ENCODE measurements at places on chromosomes 13 and 19.
A peak's percentile ranks its signal among the peaks of the same experiment; 100 is the strongest.

GRCh38 chr13:91464336-91464735 lies 65.9 kb downstream of the GPC5 start:
- no peak for DNase-seq
- no peak overlapping the region for H3K27ac ChIP-seq

GRCh38 chr19:7641290-7642276 lies 4.7 kb downstream of the STXBP2 start:
- H3K4me1 ChIP-seq, result no peaks in the 10 kb centered on the region
- DNase-seq, result no peak
- no peak overlapping the region for H3K27ac ChIP-seq
- no peak overlapping the region for H3K4me3 ChIP-seq

DNA sequence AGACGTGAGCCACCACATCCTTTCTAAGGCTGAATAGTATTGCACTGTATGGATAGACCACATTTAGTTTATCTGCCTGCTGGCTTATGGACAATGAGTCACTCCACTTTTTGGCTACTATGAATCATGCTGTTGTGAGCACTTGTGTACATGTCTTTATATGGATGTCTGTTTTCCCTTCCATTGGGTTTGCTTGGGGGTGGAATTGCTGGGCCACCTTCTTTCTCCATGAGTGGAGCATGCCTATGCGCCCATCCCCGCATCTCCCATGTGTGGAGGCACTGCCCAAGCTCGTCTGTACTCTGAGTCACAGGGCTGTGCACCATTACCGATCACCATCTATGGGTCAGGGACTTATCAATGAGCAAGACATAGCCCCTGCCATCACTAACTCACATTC lies 127.2 kb upstream of the GJB6 start:
- no peak overlapping the region for H3K27ac ChIP-seq
- H3K36me3 ChIP-seq, result no peaks in the 10 kb centered on the region
- DNase-seq, result peak; percentile 64
- no peaks in the 10 kb centered on the region for H3K27me3 ChIP-seq
- no peak overlapping the region for H3K4me3 ChIP-seq

GRCh38 chr13:30354493-30355383 lies 47.4 kb upstream of the KATNAL1 start:
- no peak overlapping the region for H3K27ac ChIP-seq
- no peaks in the 10 kb centered on the region for H3K27me3 ChIP-seq
- no peaks in the 10 kb centered on the region for H3K4me1 ChIP-seq

DNA sequence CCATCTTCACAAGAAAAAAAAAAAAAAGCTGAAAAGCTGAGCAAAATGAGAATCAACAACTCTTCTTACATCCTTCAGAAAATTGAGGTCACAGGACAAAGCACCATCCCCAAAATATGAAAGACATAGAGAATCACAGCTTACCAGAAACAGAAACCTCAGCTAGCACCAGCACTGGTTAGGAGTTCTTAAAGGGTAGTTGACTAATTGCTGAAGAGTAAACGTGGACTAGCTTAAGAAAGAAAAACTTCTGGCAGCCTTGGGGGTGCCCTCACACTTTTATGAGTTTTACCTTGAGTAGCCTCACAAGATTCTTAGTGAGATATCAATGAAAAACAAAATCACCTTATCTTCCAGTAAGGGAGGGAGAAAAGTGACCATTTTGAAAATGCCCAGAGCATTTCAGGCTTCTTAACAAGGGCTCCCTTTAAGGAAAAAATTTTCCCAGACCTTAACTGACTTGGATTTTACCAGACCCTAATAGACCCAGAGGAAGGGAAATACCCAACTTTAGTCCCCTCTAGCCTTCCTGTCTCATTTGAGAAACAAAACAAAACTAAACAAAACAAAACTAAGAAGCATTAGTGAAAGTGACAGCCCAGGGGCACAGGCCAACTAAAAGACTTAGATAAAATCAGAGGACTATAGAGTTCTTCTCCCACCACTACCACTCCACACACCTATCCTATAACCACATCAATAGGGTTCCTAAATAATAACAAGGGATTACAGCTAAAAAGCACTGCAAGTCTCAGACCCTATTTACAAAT lies 888.6 kb downstream of the DIAPH3 start:
- no peak for DNase-seq
- H3K27ac ChIP-seq, result no peak overlapping the region
- H3K4me3 ChIP-seq, result no peak overlapping the region
- no peaks in the 10 kb centered on the region for H3K36me3 ChIP-seq
- no peaks in the 10 kb centered on the region for H3K4me1 ChIP-seq
- H3K27me3 ChIP-seq, result no peaks in the 10 kb centered on the region

DNA sequence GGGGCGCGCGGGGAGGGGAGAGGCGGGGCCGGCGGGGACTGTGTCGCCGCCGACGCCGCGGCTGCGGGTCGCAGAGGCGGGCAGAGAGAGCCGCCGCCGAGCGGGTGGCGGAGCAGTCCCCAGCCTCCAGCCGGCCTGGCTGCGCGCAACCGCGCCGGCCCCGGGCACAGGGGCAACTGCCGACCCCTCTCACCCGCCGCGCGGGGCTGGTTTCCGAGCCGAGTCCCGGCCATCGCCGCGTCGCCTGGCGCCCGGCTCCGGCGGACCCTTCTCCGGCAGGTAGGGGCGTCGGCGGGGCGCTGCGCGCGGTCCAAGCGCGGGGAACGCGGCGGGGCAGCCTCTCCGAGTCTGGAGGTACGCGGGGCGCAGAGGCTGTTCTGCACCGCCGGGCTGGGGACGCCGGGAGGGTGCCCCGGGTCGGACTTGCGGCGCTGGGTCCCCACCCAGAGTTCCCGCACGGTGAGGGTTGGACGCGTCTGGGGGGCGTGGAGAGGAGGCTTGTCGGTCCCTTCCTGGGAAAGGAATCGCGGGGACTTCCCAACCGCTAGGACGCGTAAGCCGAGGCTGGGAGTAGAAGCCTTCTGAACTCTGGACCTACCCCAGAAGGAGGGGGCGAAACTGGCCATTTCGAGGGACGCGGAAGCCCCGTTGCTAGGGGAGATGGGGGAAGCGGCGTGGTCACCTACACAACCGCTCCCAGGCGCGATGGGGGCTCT lies 133.6 kb upstream of the MYO16 start:
- H3K27me3 ChIP-seq, result no peaks in the 10 kb centered on the region
- H3K36me3 ChIP-seq, result no peaks in the 10 kb centered on the region
- no peak overlapping the region for H3K27ac ChIP-seq
- H3K4me1 ChIP-seq, result no peaks in the 10 kb centered on the region

DNA sequence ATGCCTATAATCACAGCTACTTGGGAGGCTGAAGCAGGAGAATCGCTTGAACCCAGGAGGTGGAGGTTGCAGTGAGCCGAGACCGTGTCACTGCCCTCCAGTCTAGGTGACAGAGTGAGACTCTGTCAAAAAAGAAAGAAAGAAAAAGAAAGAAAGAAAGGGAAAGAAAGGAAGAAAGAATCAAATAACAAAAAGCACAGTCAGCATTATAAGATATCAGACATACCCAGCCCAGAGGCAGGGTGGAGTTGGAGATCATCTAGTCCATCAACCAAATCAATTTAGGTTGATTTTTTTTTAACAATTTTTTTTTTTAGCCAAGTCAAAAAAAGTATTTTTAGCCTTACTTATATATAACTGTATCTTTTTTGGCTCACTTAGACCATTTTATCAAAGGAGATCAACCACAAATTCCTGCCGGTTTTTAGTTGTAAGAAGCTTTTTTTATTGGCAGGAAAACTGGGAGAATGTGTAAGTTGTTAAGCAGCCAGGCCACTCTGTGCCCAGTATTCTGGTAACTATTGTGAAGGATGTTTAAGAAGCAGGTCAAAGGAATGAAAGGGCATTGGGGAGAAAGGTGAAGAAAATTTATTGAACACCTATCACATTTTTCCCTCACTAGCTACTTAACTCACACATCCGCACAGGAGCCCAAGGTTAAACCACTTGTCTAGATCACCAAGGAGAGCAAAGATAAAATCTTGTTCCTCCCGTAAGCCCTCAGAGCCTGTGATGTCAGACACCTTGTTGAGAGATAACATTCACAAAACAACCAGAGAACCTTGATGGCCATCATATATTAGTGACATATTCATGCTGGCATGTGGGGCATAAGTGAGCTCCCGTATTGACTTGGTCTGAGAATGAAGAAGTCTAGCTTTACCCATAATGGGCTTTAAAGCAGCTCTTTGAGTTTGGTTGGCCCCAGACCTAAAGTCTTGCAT lies 91.8 kb downstream of the COL4A2 start:
- DNase-seq, result no peak
- H3K4me1 ChIP-seq, result no peaks in the 10 kb centered on the region
- H3K4me3 ChIP-seq, result no peak overlapping the region
- H3K36me3 ChIP-seq, result no peaks in the 10 kb centered on the region

- peak within 1 kb of the TSS; percentile 89 for H3K27ac ChIP-seq
- DNase-seq, result peak; percentile 99
These were observed at the start of gene PAK4 for GRCh38 chr19:39125554-39126311. PAK4 (plus strand) TSS chr19:39125786; CDS start chr19:39169554, 43,768 bp downstream.

DNA sequence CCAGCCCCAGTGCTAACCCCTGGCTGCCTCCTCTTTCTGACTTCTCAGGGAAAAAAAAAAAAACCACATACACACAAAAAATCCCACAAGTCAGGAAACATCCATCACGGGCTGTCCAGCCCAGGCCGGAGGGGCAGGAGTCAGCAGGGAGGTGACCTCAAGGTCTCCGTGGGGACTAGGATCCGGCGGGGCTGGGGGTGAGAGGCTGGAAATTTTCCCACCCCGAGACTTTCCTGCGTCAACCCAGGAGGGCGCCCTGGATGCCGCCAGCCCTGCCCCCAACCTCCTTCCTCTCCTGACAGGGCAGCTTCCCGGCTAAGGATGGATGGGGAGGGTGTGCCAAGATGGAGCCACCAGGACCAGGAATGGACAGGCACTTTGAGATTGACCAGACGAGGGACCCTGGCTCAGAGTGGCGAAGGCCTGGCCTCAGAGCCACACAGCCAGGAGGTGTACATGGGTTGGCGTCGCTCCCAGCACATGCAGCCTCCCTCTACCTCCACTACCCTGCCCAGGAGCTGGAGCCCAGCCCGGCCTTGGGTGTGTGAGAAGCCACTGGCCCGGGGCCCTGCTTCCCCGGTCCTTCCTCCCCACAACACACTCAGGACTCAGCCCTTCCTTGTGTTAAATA lies 33.3 kb downstream of the BLOC1S3 start:
- H3K27me3 ChIP-seq, result no peaks in the 10 kb centered on the region
- DNase-seq, result no peak
- H3K27ac ChIP-seq, result no peak overlapping the region
- H3K4me3 ChIP-seq, result no peak overlapping the region

GRCh38 chr19:41273076-41273475 lies 8.9 kb downstream of the HNRNPUL1 start:
- DNase-seq, result no peak
- H3K27ac ChIP-seq, result no peak overlapping the region
- no peaks in the 10 kb centered on the region for H3K4me1 ChIP-seq
- peaks cover 33% of the 10 kb centered on the region for H3K36me3 ChIP-seq
- H3K4me3 ChIP-seq, result no peak overlapping the region

DNA sequence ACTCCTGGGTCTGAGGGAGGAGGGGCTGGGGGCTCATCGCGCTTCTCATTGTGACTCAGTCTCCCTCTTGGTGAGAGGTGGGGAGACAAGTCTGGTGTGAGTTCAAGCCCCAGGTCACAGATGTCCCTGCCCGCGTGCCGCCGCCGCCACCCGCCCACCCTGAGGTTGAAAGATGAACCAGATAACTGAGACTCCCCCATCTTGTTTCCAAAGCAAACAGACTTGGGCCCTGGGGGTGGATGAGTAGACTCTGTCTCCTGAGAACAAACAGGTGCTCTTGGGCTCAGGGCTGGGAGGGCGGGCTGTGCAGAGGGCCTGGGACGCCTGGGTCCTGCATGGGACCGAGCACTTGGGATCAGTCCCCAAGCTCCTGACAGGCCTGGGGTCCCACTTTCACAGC lies 567 bp downstream of the SBK2 start:
- no peak for DNase-seq
- no peak overlapping the region for H3K27ac ChIP-seq
- no peaks in the 10 kb centered on the region for H3K36me3 ChIP-seq
- peaks cover 6% of the 10 kb centered on the region for H3K4me1 ChIP-seq
- no peaks in the 10 kb centered on the region for H3K27me3 ChIP-seq

GRCh38 chr13:110965038-110965754 lies 50.3 kb upstream of the ANKRD10 start:
- H3K36me3 ChIP-seq, result no peaks in the 10 kb centered on the region
- no peaks in the 10 kb centered on the region for H3K4me1 ChIP-seq
- DNase-seq, result peak; percentile 45
- H3K4me3 ChIP-seq, result no peak overlapping the region

DNA sequence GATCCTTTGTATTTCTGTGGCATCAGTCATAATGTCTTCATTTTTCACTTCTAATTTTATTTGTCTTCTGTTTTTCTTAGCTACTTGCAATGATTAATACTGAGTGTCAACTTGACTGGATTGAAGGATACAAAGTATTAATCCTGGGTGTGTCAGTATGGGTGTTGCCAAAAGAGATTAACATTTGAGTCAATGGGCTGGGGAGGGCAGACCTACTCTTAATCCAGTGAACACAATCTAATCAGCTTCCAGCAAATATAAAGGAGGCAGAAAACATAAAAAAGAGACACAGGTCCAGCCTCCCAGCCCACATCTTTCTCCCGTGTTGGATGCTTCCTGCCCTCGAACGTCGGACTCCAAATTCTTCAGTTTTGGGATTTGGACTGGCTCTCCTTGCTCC lies 640.9 kb upstream of the MIR17HG start:
- H3K4me1 ChIP-seq, result no peaks in the 10 kb centered on the region
- no peak overlapping the region for H3K27ac ChIP-seq
- H3K36me3 ChIP-seq, result no peaks in the 10 kb centered on the region
- no peak for DNase-seq
- no peaks in the 10 kb centered on the region for H3K27me3 ChIP-seq
- H3K4me3 ChIP-seq, result no peak overlapping the region

GRCh38 chr13:23766283-23766682 lies 122.9 kb downstream of the MIPEP start:
- H3K27ac ChIP-seq, result no peak overlapping the region
- H3K36me3 ChIP-seq, result no peaks in the 10 kb centered on the region
- H3K4me3 ChIP-seq, result no peak overlapping the region
- H3K27me3 ChIP-seq, result no peaks in the 10 kb centered on the region

- no peak for DNase-seq
- no peaks in the 10 kb centered on the region for H3K4me1 ChIP-seq
- no peaks in the 10 kb centered on the region for H3K36me3 ChIP-seq
These were observed 65.3 kb upstream of the RXFP2 start for GRCh38 chr13:31674051-31674450.

DNA sequence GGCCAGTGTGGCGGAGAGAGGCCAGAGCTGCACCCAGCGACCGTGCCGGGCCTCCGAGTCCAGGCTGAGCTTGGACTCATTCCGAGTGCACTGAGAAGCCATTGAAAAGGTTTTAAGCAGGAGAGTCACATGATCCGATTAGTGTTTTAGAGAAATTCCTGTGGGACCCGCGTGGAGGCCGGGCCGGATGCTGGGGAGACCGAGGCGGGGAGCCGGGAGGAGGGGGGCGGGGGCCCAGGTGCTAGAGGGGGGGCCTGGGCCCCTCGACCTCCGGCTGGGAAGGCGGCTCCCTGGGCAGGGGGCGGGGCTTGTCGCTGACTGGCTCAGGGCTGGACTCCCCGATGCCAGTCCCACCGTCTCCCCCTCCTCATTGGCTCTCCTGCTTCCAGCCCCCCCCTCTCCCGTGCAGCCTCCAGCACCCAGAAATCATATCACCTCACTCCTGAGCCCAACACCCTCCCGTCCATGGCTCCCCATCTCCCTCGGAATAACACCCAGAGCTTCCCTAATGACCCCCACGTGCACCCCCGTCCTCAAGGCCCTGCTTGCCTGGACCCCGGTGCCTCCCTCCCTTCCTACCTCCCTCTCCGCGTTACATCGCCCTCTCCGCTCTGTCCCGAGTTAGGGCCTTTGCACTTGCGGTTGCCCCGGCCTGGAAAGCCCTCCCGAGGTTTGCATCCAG lies 5.2 kb upstream of the ZNF579 start:
- no peak for DNase-seq
- H3K27ac ChIP-seq, result peak overlapping the region; percentile 58
- H3K4me1 ChIP-seq, result peaks cover 25% of the 10 kb centered on the region
- peak overlapping the region; percentile 63 for H3K4me3 ChIP-seq
- no peaks in the 10 kb centered on the region for H3K27me3 ChIP-seq

Data from Panc1 (cell line).